ENCODE measurements at places on chromosomes 6 and 20.

- no peak for DNase-seq
Observed at GRCh38 chr20:42963796-42964195, 225.9 kb downstream of the PTPRT start.

DNA sequence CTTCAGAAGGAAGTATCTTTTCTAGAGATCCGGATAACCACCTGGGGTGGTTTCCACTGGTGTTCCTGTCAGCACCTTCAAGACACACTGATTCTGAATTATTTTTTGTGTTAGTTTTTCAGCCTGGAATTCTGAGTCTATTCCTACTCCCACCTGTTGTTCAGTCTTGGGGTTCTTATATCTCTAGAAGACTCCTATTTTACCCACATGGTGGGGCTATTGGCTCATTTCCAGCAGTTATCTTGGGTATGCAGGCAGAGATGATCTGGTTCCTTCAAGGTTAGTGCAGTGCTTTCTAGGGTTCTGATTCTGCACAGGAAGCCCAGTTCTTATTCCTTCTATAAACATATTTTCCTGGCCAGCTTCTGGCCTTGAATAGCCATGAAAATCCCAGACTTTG, 175.6 kb upstream of the PDE7B start:
- peak; percentile 28 for DNase-seq

GRCh38 chr6:158972241-158973233, 27.5 kb downstream of the RSPH3 start:
- DNase-seq: peak; percentile 12

DNA sequence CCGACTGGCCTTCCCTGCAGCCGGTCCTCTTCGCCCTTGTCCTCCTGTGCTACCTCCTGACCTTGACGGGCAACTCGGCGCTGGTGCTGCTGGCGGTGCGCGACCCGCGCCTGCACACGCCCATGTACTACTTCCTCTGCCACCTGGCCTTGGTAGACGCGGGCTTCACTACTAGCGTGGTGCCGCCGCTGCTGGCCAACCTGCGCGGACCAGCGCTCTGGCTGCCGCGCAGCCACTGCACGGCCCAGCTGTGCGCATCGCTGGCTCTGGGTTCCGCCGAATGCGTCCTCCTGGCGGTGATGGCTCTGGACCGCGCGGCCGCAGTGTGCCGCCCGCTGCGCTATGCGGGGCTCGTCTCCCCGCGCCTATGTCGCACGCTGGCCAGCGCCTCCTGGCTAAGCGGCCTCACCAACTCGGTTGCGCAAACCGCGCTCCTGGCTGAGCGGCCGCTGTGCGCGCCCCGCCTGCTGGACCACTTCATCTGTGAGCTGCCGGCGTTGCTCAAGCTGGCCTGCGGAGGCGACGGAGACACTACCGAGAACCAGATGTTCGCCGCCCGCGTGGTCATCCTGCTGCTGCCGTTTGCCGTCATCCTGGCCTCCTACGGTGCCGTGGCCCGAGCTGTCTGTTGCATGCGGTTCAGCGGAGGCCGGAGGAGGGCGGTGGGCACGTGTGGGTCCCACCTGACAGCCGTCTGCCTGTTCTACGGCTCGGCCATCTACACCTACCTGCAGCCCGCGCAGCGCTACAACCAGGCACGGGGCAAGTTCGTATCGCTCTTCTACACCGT, 6.1 kb downstream of the UBD start:
- peak; percentile 63 for DNase-seq

GRCh38 chr6:128509709-128510108, 10.7 kb downstream of the PTPRK start:
- DNase-seq: no peak

- DNase-seq: no peak
Observed at GRCh38 chr20:7437311-7437710, 502.9 kb downstream of the HAO1 start.

GRCh38 chr6:150169609-150170008, 26.8 kb downstream of the PPP1R14C start:
- DNase-seq: no peak

DNA sequence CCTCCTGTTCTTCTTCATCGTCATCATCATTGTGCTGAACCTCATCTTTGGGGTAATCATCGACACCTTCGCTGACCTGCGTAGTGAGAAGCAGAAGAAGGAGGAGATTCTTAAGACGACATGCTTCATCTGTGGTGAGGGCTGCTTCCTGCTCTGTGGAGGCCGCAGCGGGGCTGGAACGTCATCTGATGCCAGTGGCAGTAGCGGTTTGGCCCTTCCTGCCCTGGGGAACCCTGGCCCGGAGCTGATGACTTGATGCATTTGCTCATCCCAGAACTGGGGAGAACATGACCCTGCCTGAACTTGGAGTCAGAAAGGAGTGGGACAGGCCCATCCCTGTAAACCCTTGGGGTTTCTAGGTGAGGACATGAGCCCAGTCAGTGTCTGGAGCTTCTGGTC, 18.7 kb downstream of the UQCC2 start:
- no peak for DNase-seq

DNA sequence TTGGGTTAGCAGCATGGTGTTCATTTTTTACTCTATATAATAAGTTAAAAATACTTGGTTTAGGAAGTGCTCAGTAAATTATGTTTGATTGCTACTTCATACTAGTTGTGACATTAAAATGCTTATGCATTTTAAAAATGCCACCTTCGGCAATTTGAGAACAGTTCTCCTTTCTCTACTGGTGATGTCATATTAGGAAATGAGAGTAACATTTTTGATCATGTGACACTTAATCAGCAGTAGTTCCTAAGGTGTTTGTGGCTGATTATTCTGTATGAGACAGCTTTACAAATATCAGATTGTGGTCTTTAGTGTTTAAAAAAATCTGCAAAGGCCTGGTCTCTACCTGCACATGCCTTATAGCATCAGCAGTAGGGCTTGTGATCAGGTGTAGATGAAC, 4.4 kb downstream of the GZF1 start:
- no peak for DNase-seq

DNA sequence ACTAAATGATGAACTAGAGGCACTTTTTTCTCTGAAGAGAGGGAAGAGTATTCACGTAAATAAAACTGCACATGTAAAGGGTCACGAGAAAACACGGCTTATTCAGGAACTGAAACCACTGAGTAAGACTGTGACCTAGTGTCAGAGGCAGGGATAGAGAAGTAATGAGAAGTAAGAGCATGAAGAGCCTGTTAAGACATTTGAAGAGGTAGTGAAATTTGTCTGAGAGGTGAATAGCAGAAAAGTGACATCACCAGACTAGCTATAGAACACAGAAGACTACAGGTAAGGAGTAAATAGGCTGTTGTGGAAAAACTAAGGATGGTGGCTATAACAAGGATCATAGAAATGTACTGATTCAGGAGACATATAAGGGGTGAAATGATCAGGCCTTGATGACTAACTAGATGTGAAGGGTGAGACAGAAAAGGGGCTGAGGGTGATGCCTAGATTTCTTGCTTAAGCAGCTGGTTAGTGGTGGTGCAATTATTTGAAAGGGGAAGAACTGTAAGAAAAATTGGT, 76.8 kb downstream of the REV3L start:
- DNase-seq: no peak

DNA sequence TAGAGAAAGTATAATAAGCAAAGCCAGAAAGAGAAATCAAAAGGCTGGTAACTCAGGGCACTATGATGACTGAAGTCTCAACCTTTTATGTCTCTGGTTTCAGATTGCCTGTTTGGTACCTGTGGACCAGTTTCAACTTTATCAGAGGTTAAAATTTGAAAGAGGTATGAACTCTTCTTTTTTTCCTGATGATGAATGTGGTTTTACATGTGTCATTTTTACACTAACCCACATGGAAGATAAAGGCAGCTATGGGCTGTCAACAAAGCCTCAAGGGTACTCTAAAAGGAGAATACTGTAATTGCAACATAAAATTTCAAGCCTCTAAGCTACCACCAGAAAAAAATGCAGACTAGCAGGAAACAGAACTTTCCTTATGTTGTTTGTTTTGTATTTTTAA, 52.4 kb downstream of the RNF144B start:
- DNase-seq: no peak

- no peak for DNase-seq
Observed at GRCh38 chr6:159044899-159045727, at the start of gene TAGAP. TSS of gene TAGAP (minus strand) at chr6:159044991. CDS start at chr6:159044146, 845 bp downstream.

DNA sequence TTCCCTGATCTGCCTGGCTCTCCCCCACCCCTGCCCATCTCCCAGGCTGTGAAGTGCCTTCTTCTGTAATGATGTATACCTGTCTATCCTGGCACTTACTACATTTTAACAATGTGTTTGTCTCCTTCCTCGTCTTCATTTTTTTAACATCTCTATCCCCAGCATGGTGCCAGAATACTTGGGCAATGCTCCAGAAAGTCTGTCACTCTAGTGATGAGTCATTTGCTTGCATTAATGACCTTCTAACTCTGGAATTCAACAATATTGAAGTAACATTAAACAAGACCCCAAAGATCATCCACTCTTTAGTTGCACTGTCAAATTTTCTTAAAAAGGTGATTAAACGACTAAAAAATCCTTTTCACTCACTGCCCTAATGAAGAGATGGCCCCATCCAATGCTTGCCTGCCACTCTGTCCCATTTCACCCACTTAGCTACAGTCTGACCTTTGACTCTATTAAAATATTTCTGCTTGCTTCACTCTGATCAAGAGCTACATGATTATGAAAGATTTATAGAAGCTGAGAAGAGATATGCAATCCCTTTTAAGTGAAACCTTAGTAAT, 7.7 kb upstream of the KLHL31 start:
- DNase-seq: no peak

DNA sequence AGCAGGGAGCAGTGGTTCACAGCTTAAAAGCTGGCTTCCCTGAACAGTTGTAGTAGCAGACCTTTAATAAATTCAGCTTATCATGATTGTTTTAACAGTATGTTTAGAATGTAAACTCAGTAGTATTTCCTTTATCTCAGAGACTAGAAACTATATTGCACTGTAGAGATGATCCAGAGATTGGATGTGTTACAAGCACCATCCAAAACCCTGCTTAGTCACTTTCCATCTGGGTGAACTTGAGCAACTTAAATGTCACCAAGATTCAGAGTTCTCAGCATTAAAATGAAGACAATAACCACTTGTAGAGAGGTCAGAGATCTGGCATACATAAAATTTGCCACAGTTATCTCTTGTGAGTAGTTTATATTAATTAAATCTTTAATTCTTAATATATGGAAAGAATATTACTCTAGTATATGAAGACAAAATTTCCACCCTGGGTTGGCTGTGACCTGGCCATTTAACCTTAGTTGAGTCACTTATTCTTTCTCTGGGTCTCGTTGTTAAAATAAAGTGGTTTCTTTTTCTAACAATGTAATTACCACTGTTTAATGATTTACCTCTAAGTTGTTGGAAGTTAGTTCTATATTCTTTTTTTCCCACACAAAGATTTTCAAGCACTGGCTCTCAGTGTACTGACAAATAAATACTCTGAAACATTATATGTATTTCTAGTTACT, 239.2 kb upstream of the FKBP1C start:
- DNase-seq: no peak

DNA sequence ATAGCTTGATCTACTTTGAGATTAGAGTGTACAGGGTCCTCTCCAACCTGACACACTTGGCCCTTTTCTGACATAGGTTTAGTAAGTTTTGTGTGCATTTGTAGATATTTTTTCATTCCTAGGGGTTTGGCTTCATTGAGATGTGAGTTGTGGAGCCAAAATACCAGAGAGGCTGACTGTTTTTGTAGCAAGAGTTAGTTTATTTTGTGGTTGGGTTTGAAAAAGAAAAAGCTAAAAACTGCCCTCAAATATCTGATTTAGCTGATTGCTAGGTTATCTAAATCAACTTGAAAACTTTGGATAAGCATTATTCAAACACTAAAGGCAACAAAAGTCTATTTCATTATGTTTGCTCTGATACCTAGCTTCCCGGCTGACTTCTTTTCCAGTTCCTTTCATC, 164.7 kb upstream of the CENPW start:
- no peak for DNase-seq

- no peak for DNase-seq
Observed at GRCh38 chr20:22472447-22473100, 111.8 kb downstream of the FOXA2 start.

DNA sequence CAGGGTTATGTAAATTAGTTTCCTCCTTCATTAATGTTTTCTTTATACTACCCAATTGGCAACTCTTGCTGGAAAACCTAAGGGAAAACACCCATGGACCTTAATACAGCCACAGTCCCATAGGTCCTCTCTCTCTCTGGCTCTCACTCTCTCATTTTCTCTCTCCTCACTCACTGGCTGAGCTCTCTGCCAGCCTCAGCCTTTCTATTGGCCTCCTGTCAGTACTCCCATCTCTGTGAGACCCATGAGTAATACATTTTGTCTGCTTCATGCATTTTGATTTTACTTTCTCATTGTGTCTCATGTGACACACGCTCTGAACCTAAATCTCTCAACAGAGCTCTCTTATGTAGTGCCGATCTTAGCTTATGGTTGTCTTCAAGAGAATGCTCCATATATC, 907.5 kb downstream of the C6orf118 start:
- no peak for DNase-seq

- DNase-seq: no peak
Observed at GRCh38 chr6:95837890-95838289, 177.9 kb upstream of the FUT9 start.
